ENCODE measurements at places on chromosomes 6 and 20.

DNA sequence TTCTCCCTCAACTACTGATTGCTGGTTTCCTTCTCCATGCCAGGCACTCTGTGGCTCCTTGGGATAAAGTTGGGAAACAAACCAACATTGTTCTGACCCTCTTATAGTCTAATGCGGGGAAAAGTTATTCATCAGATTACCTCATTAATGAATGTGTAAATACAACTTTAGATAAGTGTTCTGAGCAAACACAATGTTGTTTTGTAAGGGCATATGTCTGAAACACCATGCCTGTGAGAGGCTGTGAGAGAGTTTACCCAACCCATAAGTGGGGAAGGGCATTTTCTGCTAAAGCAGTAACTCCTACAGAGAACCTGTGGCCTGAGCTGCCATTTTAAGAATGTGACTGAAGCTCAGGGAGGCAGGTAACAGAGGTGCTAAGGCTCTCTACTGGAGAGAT is 283.5 kb downstream of the KHDC1L start:
- DNase-seq: no peak

DNA sequence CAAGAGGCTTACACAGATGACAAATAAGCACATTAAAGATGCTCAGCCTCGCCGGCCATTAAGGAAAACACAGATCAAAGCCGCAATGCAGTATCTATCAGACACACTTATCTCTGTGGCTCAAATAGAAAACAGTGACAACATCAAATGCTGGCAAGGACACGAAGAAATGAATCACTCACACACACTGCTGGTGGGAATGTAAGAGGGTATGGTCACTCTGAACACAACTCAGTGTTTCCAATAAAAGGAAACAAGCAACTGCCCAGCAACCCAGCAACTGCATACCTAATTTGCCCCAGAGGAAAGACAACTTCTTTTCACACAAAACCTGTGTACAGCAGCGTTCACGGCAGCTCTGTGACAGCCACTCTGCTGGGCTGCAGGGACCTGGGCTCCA is 155.8 kb downstream of the WDR27 start:
- DNase-seq: no peak

- no peak for DNase-seq
Measured at GRCh38 chr6:151058021-151058733, 181.6 kb upstream of the AKAP12 start.

- no peak for DNase-seq
Measured at GRCh38 chr20:59247731-59248684, 52.4 kb upstream of the EDN3 start.

DNA sequence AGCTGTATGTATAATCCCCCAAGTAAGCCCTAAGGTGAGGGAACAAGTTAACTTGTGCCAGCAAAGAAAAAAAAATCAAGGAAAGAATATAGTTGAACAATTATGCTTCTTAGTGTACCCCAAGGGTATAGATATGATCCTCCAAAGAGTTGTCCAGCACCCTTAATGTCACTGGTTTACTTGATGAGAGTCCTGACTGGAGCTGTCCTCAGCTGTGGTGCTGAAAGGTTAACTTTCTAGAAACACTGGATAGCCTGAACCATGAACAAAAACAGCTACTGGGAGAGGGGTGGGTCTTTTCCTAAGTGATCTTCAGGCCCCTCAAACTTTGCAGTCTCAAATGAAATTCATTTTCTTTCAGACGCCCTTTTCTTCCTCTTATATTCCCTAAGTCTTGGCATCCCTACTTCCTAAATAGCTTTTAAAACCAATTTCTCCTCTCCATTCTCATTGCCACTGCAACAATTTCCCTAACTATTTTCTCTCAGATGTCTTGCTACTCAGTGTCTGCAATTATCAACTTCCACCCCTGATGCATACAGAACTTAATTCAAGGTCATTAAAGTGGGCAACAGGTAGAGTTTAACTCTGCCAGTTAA is 83.5 kb upstream of the PROKR2 start:
- DNase-seq: peak; percentile 37

DNA sequence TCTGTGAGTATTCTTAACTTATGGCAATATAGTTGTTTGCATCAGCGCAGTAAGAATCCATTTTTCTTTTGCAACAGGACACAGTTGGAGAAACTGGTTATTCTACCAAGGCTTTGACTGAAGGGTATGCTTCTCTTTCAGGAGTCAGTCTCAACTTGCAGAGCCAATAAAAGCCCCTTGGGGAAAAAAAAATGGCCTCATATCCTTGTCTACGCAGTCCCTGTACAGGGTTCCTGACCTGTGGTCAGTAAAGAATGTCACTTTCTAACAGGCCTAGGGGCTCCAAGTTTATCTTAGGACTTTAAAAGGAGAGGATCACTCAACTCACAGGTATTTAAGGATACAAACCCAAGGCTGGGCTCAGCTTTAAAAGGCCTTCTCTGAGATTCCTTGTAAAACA is 6.9 kb upstream of the RNGTT start:
- DNase-seq: no peak

DNA sequence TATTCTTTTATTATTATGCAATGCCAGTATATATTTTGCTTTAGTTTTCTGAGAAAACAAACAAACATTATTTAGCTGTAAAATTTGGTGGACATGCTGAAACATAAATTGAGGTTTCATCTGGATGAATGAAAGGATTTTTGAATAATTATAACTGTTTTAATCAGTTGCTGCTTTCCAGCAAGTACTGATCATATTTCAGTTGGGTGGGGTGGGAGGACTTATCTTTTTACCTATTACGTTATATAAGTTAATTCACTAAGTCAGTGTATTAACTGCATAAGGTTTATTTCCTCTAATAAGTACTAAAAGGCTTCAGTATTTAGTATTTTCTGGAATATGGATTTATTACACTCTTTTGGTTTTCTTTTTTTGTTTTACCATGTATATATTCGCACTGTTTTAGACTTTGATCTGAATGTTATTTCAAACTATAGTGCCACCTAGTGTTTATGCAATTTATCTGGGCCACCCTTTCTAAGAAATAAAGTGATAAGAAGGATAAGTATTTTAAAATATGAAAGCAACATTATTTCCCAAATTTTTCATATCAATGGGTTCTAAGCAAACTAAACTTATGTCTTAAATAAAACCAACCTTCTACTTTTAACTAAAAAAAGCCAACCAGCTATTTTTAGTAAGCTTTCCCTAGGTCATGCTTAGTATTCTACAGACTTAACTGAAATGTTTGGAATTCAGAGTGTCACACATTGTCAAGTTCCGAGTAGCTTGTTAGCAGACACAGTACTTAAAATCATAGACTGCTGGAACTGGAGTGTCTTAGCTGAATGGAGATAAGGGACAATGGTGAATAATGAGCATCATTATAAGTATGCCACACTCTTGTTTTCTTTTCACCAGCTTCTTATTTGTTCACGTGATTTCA is 105.4 kb upstream of the MCHR2 start:
- peak; percentile 44 for DNase-seq

- no peak for DNase-seq
Measured at GRCh38 chr6:111087871-111088667, 766 bp downstream of the SLC16A10 start.

DNA sequence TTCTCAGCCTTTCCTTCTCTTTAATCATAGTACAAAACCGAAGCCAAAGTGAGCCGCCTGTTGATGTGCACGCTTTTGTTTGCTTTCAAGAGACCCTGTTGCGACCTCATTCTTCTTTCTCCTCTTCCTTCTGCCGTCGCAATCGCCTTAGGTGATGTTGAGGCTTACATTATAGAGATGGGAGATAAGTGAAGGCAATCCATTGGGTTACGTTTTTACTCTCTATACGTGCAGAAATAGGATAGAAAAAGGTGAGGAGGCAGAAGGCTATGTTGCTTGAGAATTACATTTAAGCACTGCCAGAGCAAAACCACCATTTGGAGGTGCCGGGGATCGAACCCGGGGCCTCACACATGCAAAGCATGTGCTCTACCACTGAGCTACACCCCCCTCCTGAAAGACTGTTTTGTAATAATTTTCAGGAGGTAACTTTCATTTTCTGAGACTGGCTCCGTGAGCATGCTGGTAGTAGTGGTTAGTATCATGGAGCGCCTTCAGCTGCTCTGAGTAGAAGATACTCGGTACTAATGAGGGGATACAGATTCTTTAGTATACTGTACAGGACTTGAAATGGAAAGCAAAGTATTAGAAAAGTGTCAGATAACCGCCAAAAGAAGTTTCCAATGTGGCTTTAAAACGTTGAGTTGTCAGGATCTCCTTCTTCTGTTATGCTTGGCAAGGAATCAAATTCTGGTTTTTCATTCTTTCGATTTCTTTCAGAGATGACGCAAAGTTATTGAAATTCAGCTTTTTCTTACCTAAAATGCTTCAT is 165.6 kb downstream of the TRIM27 start:
- DNase-seq: peak; percentile 25

DNA sequence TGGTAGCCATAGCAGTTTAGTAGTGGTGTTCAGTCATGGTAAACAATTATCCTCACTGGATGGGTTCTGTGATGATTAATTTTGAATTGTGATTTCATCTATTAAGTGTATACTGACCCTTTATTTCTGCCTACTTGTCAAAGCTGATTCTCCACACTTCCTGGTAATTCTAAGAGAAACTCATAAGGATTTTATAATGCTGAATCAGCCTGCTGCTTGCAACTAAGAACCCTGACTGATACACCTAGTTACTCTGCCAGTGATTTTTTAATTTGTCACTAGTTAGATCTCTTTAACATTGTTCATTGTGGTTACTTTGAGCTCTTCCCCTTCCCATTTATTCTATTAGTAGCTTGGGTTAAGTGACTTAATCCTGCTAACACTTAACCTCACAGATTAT is 8.6 kb downstream of the CDC40 start:
- no peak for DNase-seq

GRCh38 chr6:11380969-11381744 is 148.7 kb upstream of the NEDD9 start:
- DNase-seq: peak; percentile 71

DNA sequence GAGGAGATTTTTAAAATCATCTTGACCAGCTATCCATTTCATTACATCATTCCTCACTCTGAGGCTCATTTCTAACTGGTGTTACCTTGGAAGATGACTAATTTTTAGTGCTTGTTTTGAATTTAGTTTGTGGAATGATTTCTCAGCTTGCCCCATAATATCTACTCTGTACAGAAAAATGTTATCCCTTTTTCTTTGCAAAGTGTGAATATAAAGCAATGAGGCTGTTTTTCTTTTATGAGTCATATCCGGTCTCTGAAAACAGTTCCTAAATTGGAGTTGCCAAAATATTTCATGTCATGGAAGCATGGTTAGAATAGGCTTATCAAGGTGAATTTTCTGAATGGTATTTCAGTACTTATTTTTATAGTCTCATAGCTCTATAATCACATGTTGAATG is 43.8 kb downstream of the FUT9 start:
- DNase-seq: no peak

DNA sequence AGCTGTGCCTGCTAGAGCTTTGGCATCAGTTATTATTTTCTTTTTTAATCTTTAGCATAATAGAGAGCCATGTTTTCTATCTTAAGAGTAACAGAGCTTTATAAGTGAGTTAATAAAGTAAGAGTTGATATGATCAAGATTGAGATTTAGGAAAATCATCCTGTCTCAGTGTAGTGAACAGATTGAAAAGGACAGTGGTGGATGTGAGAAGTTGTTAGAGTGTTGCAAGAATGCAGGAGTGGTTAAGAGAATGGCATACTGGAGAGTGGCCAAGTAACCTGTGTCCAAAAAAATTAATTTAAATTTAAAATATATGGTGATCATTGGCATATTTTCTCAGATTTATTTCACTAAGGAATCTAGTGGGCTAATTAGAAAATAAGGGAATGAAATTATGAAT is 629.3 kb downstream of the GRIK2 start:
- DNase-seq: no peak

DNA sequence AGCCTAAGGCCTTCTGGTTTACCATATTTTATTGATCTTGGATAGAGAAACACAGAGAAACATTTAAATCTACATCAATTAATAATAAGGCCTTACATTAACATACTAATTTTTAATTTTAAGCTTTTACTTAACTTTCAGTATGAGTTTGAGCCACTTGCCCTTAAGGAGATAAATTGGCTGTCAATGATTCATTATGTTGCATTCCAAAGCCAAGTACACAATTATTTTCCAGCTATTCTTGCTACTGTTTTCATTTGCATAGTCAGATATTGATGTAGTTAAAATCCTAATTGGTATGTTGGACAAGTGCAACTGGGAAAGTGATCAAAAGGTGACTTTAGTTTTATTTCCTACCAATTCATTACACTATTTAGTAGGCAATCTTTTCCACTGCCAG is 58.2 kb downstream of the MOCS1 start:
- DNase-seq: no peak

GRCh38 chr6:151110576-151110905 is 129.2 kb upstream of the AKAP12 start:
- no peak for DNase-seq

GRCh38 chr6:113643407-113643770 is 213.8 kb upstream of the MARCKS start:
- DNase-seq: no peak

DNA sequence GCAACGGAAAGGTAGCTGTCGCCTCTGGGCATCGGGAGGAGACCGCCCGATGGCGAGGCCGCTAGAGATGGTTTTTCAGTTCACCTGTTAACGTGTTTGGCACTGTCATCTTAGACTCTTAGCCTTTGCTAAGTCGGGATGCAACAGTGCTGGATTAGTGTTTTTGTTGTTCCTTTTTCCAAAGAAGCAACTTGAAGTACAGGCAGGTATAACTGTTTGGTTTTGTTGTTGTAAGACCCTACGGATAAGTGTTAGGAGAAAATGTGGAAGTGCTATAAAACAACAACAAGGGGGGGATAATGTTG is 723 bp downstream of the MANEA start:
- DNase-seq: no peak

DNA sequence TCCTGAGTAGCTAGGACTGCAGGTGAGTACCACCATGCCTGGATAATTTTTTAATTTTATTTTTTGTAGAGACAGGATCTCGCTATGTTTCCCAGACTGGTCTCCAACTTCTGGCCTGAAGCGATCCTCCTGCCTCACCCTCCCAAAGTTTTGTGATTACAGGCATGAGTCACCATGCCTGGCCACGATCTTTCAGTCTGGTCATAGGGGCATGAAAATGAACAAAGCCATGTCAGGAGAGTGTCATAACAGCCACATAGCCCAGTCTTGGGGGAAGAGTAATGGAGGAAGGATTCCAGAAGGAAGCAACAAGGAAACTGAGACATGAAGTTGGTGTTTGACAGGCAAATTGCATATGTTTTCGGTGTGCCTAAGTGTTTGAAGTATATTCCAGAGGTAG is 17.0 kb upstream of the SNX3 start:
- DNase-seq: no peak

All from ACHN (cell line).